ENCODE measurements at places on chromosomes 16 and 17. TPM values are rescaled to one million over a fixed set of nuclear protein-coding genes. Genes with fewer than 3 reads are reported as not detected.

- DNase-seq: peak; percentile 30
Observed at GRCh38 chr17:82230609-82231311, 1.9 kb downstream of the SLC16A3 start.

GRCh38 chr16:23608194-23608593 is 12.1 kb upstream of the NDUFAB1 start:
- peak; percentile 87 for DNase-seq

DNA sequence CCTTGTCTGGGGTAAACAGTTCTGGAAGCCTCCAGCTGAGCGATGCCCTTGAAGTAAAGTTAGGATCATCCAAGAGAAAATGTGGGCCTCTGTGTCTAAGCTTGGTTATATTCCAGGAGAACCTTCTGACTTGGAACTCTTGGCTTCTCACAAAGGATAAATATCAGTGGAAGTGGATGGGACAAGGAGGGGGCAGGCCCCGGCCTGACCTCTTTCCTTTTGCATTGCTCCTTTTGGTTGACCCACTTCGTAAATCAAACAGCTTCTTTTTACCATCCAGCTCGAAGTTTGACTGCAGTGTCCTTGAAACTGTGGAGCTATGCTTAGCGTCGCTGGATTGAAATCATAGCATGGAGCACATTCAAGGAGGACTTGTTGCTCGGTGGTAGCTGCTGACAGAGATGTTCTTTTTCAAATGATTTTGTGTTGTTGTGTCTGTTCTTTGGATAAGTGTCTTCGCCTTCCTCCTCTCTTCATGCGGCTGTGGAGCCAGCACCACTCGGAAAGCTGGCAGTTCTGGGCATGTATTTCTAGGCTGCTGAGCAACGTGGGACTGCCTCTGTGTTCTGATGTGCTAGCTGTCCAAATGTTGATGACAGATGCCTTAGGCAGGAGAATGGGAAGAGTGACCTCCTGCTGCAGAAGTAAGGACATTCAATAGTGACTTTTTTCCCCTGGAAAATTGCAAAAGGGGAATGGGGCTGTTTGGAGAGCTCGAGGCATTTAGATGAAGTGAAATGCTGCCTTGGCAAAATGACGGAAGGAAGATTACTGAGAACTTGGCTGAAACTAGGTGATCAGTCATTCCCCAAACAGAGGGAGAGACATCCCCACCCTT is 4.5 kb downstream of the MINK1 start:
- no peak for DNase-seq

DNA sequence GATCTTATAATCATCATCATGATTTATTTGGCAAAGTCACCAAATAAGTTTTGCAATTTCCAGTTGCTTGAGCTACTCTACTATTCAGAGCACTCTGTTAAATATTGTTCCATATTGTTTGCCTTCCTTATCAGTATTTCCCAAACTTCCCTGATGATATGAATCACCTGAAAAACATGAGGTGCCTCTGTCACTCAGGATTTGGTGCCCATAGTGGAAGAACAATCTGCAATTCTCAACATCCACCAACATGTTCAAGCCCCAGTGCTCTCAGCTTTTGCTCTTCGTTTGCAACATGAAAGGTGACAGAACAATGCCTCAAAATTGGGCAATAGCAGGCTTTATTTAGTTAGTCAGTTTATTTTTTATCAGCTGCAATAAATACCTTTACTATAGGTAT is 28.6 kb upstream of the WSB1 start:
- peak; percentile 92 for DNase-seq

DNA sequence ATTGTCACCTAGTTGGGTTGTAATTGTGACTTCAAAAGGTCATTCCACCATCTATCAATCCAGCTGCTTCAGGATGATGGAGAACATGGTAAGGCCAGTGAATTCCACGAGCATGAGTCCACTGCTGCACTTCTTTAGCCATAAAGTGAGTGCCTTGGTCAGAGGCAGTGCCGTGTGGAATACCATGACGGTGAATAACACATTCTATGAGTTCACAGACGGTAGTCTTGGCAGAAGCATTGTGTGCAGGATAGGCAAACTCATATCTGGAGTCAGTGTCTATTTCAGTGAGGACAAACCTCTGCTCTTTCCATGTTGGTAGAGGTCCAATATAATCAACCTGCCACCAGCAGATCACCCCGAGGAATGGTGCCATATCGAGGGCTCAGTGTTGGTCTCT is 650.9 kb downstream of the KCNJ2 start:
- DNase-seq: no peak

DNA sequence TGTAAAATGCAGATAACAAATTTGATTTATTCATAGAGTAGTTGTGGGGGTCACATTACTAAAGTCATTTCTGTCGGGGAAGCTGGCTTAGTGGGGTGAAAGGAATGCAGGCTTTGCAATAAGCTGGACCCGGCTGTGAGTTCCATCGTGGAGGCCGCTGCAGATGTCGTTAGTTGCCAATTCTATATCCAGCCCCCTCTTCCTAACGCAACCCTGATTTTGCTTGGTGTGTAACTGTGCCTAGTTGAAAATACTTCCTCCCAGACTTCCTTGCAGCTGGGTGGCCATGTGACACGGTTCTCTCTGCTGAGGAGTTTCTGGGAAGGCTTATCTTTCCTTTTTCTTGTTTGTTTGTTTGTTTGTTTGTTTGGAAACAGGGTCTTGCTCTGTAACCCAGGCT is 4.5 kb downstream of the MFSD6L start:
- no peak for DNase-seq

- DNase-seq: no peak
Observed at GRCh38 chr17:14305785-14306496, 5.1 kb downstream of the HS3ST3B1 start.

DNA sequence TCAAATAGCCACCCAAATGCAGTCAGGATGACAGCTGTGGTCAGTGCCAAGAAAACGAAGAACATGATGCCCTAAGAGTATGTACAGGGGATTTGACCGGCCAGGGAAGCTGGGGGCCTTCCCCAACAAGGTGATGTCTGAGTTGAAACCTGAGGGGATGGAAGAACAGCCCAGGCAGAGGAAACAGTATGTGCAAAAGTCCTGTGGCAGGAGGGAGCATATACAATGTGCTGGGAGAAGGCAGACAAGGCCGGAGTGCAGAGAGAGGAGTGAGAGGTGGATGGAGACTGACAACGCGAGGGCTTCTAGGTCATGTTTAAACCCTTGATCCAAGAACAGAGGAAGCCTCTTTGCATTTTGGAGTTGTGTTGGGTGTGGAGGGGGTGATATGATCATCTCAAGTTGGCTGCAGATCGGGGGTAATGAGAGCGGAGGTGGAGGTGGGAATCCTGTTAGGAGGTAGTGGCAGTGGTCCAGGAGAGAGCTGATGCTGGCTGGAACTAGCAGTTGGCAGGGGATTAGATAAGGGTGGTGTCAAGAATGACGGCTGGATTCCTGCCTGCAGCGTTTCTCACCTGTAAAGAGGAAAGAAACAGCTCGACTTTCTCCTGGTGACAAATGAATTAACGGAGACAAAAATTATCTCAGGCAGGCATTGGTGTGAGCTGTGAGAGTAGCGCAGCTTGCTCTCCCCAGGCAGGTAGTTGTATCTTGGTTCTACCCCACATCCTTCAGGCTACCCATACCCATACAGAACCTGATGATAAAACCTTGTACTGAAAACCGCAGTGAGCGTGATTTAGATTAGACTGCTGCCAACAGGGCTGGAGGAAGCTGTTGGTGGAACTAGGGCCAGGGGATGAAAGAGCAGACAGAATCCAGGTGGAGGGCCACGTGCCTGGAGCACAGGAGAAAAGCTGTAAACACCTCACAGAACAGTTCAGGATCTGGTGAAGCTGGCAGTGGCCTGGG is 37.2 kb upstream of the NGFR start:
- DNase-seq: no peak

DNA sequence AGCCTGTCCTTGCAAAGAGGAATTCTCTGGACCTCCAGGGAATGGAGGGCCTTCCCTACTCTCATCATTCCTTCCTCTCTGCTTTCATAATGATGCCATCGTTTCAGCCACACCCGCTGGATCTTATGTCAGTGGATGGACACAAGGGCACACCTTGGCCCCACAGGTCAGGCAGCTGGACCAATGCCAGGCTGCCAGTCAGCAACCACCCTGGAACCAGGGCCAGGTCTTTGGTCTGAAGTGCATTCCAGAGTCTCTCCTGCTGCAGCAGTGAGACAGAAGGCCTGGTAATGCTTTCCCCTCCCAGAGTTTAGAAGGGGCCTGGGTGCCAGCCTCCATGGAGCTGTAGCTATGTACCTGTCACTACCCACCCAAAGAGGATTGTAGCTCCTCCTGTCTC is 7.4 kb downstream of the C1QL1 start:
- no peak for DNase-seq

Gene TPSG1
- total RNA-seq: not detected

Gene ARL17A
- total RNA-seq: 2.9 TPM

Gene CA5A
- total RNA-seq: not detected

Gene TP53TG3E
- not detected for total RNA-seq
